ENCODE measurements at places on chromosomes 7 and 10.

DNA sequence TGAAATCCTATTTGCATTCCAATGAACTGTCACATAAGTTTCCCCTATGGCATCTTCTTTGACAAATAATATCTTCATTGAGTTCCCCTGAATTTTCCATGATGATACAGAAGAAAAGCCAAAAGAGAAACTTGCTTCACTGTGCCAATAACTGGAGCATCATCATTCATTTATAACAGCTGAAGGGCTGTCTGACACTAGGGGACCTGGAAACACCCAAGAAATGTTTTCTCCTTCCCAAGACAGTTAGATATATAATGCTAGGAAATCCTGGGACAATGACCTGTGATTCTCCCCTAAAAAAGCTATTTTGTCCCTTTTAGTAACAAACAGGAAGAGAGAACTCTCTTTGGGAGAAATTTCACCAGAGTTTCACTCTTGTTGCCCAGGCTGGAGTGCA lies 133.6 kb downstream of the SEMA3C start:
- DNase-seq = no peak

GRCh38 chr10:96973809-96974747 lies 142.0 kb downstream of the LCOR start:
- no peak for DNase-seq

GRCh38 chr7:104230606-104231005 lies 22.8 kb upstream of the ORC5 start:
- no peak for DNase-seq

DNA sequence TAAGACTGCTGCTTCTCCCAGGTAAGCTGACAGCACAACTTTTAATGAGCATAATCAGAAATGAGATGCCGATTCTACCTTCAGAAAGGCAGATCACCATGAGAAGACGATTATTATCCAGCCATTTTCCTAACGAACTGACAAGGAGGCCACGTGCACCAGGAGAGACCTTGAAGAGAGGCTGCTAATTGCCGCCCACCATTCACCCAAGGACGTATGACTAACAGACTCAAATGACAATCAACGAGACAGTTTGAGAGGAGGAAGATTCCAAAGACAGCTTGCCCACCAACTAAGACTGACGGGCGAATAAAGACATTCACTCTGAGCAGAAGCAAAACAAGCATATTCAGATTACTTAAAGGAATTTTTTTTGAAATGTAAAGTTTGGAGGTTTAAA lies 301.9 kb upstream of the TAC1 start:
- DNase-seq = no peak

- DNase-seq = no peak
Observed at GRCh38 chr10:94129393-94130130, 135.8 kb downstream of the PLCE1 start.

- DNase-seq = no peak
Observed at GRCh38 chr10:113035732-113036312, 85.8 kb downstream of the TCF7L2 start.

DNA sequence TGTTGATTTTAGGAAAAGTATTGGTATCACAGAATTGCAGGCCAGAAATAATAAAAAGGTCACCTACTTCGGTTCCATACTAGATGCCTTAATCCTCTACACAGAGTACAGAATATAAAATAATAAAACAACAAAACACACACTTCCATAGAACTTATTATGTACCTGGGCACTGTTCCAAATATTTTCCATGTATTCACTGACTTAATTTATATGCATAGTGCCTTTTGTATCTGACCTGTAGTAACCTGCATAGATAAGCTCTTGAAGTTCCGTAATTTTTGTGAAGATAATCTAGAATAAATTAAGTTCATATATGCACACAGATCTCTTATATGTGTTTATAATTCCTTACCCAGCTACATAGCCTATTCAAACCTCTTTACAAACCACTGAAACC lies 78.3 kb downstream of the RAPGEF5 start:
- no peak for DNase-seq

DNA sequence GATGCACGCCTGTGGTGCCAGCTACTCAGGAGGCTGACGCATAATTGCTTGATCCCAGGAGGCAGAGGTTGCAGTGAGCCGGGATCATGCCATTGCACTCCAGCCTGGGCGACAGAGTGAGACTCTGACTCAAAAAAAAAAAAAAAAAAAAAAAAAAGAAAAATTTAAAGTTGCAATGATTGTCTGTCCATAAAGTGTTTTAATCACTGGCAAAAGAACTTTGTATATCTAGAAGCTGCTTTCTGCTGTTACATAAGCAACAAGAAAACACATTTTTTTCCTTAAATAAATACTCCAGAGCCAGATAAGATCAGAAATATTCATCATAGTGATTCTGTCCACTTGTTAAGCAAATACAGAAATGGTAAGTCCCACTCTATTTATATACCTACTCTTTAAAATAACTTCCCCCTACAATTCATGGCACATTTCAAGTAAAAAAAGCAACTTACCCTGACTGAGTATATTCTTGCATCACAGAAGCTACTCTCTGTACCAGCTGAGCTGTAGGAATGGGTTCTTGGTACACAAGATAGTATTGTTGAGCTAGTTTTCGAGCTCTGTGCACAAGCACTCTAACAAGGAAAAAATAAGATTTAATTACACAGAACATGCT lies 7.6 kb downstream of the PSMA2 start:
- DNase-seq = no peak

DNA sequence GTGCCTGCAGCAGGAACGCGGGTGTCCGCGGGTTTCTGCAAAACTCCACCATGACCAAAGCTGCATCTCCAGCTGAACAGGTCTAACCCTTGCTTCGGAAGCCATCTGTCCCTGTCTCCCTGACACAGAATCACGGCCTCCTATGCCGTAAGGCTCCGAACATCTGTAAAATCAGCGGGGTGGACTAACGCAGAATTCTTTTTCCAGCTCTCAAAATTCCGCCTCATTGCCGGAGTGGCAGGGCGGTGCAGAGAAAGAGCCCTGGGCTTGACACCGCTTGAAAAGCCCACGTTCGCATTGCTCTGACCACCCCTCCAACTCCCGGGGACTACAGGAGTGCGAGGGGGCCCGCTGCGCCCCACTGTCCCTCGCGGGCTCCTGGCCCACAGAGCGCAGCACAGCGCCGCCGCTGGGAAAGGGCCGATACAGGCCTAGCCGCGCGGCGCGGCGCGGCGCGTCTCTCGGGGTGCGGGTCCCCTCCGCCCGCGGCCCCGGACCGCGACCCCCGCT lies 409 bp downstream of the DNMBP start:
- no peak for DNase-seq

- no peak for DNase-seq
Observed at GRCh38 chr10:47237316-47238260, 62.4 kb upstream of the GDF10 start.

GRCh38 chr10:132835848-132836233 lies 49.9 kb upstream of the NKX6-2 start:
- DNase-seq = no peak

Data from non-pigmented ciliary epithelial cell (primary cell).